NCI-H1105 treated with DMSO at 0.1 percent for 48 hours (cell line): ENCODE measurements at places on chromosomes 1 and 21.
A peak's percentile ranks its signal among the peaks of the same experiment; 100 is the strongest.

- no peak for DNase-seq
Observed at GRCh38 chr21:17492415-17493168, 20.3 kb upstream of the CXADR start.

DNA sequence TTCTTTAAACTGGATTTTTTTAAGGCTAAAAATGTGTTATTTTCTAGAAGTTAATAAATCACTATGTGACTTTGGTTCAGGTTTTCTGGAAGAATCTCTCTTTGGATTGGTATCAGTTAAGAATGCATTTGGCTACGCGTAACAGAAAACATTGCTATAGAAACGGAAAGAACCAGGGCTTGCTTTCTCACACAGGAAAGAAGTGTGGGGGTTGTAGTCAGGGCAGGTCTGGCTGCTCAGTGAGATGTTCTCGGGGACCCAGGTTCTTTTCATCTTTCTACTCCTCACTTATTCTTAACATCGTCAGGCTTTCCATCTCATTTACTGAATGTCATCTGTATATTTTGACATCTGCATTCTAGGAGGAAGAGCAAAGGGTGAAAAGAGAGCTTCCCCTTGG is 191.4 kb downstream of the ZBTB18 start:
- no peak for DNase-seq

DNA sequence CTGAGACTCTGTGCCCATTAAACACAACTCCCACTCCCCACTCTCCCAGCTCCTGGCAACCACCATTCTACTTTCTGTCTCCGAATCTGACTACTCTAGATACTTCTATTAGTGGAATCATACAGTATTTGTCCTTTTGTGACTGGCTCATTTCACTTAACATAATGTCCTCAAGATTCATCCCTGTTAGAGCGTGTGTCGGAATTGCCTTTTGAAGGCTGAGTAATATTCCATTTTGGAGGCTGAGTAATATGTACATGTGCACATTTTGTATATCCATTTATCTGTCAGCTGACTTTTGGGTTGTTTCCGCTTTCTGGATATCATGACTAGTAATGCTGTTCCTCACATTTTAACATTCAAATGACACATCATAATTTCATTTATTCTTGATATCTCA is 30.3 kb downstream of the GALNT2 start:
- DNase-seq: no peak

DNA sequence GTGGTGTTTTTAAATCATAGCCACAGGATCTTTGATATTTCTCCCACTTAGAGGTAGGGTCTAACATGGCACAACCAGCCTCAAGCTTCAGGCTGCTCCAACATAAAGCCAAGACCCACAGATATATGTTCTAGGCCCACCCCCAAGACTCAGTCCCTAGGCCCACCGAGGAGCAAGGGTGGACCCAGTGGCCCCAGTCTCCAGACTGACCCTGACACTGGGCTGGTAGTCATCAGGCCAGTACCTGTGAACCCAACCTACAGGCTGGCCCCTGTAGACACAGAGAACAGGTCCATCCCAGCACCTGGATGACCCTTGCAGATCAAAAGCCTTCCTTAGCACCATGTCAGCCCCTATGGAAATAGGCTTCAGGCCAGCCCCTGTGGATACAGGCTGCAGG is 60.5 kb downstream of the NEGR1 start:
- DNase-seq: no peak

- no peak for DNase-seq
Observed at GRCh38 chr1:203050826-203051225, 24.5 kb downstream of the PPFIA4 start.

DNA sequence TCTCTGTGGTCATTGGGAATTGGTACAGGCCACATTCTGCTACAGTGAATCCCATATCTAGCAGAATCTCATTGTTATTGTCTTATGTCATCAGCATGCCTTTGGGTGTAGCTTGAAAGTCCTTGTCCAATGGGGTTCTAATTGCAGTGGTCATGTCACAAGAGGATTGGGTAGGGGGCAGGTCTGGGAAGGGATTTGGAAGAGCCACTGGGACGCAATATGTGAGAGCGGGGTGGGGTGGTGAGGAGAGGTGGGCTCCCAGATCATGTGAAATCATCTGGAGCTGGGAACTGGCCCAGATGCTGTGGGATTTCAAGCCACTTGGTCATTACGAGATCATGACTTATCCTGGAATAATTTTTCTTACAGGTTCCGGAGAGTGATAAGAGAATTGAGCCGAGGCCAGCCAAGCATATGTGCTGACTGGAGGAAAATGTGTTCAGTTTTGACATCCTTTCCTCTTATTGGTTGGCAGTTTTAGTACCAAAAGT is 16.3 kb downstream of the CNIH3 start:
- DNase-seq: no peak

- DNase-seq: no peak
Observed at GRCh38 chr1:245046769-245047168, 108.0 kb upstream of the KIF26B start.

GRCh38 chr1:112927462-112927990 is 28.5 kb downstream of the SLC16A1 start:
- no peak for DNase-seq

DNA sequence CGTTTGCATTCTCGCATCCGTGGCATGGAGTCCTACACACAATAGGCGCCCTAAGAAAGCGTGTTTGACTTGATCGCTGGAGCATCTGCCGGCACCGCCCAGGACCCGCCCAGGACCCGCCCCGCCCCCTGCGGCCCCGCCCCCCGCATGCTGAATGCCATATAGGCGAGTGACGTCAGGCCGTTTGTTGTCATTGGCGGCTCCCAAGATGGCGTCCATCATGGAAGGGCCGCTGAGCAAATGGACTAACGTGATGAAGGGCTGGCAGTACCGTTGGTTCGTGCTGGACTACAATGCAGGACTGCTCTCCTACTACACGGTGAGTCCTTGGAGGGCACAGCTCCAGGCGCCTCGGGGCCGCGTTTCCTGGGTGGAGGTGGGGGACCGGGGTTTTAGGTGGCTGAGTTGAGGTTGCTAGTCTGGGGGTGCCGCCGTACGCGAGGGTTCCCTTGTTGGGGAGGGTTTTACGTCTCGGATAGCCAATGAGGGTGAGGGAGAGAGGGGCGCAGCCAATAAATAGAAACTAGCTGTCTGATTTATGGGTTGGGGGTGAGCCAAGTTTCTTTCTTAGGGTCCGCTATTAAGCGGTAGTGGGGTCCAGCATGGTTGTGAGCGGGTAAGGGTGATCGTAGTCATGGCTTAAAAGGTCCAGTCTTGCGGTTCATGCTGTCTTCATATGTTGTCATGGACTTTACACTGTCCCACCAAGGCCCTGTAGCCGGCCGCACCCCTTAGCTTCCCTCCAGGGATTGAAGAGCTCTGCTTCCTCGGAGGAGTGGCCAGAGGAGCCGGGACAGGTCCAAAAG is at the start of gene OSBPL9:
TSS of gene OSBPL9 (plus strand) at position 190 of the 806 bp plus-strand sequence. CDS start at position 209, 19 bp downstream.
- peak; percentile 94 for DNase-seq

- DNase-seq: no peak
Observed at GRCh38 chr1:245067257-245067656, 87.5 kb upstream of the KIF26B start.

GRCh38 chr1:64925594-64925993 is 40.8 kb downstream of the JAK1 start:
- no peak for DNase-seq

DNA sequence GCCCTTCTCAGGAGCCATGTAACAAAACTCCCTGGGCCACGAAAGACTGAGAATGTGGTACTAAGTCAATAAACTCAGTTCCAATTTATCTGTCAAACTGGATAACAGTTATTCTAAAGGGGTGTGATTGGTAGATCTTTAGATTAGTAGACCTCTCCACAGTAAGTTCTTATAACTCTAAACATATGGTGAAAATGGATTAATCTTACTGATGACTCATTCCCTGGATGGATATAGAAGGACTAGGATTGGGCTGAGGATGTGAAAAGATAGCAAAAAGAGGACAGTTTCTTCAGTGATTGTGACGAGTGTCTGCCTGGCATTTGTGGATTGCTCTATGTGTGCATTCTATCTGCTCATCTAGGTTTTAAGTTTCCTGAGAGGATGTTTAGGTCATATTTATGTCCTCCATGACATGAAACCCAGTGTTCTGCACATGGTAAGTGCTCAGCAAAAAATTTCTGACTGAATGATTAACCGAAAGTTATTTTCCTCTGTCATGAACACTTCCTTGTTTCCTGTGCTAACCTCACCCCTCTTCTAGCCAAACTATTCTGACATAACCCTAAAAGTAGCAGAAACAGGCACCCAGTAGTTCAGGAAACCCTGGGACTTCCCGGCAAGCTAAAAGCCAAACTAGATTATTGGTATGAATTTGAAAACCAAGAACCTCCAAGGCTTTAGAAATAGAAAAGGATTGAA is 397.5 kb upstream of the PLXNA2 start:
- no peak for DNase-seq

- no peak for DNase-seq
Observed at GRCh38 chr1:40915581-40915980, 53.4 kb upstream of the CITED4 start.

- peak; percentile 3 for DNase-seq
Observed at GRCh38 chr1:175757381-175758015, 14.1 kb upstream of the TNR start.

GRCh38 chr1:164635059-164635802 is 76.2 kb downstream of the PBX1 start:
- no peak for DNase-seq

DNA sequence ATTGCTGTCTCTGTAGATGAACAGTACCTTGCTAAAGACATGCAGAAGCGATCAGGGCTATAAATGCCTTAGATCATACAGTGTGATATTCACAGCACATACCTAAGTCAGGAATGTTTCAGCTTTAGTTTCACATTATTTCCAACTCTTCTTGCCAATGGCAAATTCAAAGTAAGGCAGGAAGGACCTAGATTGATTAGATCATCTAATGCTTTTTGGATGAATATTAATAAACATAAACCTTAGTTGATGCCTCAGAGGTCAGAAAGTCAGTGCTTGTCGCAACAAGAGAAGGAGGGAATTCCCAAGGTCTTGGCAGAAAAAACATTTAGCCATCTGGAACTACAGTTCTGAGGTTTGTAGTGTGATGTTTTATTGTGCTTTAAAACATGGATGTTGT is 122.3 kb downstream of the TNFSF18 start:
- no peak for DNase-seq

GRCh38 chr1:22712502-22713271 is 2.0 kb downstream of the EPHB2 start:
- DNase-seq: no peak

- peak; percentile 58 for DNase-seq
Observed at GRCh38 chr1:168637350-168637991, 61.1 kb downstream of the XCL1 start.

DNA sequence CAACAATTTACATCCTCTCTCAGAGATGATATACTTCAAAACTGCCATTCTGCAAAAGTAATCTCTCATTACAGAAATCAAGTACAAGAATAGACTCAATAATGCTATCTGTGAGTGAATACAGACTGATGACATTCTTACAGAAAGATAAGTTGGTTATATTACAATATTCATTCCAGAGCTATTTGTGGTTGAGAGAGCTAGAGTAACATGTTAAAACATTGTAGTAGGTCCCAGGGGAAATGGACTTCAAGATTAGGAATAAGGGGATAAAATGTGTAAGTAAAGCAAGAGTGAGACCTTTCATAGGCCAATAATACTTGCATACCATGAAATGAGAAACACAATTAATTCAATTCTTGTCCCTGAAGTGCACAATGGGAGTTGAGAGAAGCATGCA is 1.5 kb downstream of the F13B start:
- no peak for DNase-seq

- no peak for DNase-seq
Observed at GRCh38 chr1:154386643-154387352, 18.3 kb upstream of the IL6R start.

GRCh38 chr1:36636206-36636605 is 153.5 kb upstream of the CSF3R start:
- no peak for DNase-seq

- no peak for DNase-seq
Observed at GRCh38 chr1:17890815-17891191, 135.7 kb downstream of the ACTL8 start.

GRCh38 chr1:85356130-85356529 is 79.7 kb upstream of the BCL10 start:
- DNase-seq: no peak

- no peak for DNase-seq
Observed at GRCh38 chr1:24770881-24771280, 25.6 kb downstream of the CLIC4 start.

DNA sequence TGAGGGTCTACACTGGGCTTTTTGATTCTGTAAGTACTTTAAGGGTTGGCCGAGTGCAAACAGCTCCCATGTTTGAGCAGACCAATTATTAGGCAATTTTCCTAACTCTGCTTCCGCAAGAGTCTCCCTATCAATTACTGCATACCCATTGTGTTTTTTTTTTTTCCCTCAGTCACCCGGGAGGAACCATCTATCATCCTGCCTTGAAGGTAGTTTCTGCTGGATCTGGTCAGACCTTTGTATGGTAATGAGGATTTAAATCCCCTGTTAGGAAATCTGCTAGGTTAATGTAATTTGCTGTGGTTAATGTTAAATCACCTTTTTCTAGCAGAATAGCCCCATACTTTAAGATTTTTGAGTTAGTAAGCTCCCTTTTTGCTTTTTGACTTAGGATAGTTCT is 40.8 kb upstream of the WARS2 start:
- no peak for DNase-seq

DNA sequence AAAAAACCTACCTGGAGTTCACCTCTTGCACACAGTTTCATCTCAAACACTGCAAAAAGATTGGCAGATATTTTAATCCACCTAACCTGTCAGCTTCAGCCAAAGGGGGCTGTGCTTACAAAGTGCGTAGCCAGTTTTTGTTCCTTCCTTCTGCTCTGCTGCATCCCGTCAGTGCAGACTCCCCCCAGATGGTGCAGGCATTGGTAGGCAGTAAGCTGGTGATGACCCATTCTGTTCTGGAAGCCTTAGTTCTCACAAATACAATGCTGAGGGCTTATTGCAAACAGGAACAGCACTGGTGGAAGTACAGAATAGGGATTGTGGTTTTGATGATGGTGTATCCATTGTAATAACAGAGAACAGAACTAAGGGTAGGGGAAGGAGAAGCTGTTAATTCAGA is 239.5 kb downstream of the RYR2 start:
- DNase-seq: no peak

GRCh38 chr1:39788426-39788757 is 273 bp downstream of the BMP8B start:
- no peak for DNase-seq

DNA sequence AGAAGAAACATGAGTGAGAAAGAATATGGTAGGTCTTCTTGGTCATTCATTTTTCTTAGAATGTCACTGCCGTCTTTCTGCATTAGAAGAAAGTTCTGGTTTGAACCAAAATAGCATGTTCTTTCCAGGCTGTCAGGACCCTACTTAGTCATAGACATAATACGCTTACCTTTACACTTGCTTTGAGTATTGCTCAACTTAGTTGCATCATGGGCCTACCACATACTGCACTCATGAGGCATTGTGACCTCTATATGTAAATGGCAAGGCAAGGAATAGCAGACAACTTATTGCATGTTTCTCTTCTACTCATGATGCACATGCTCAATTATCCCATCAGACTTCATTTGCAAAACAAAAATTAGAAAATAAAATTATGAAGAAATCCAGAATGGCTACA is 415.0 kb downstream of the HLX start:
- no peak for DNase-seq

- DNase-seq: no peak
Observed at GRCh38 chr1:109912214-109912861, 1.7 kb downstream of the CSF1 start.
